ENCODE measurements at places on chromosomes 1 and 21.

GRCh38 chr1:161905269-161905884 is 118.3 kb downstream of the OLFML2B start:
- peak; percentile 28 for DNase-seq

DNA sequence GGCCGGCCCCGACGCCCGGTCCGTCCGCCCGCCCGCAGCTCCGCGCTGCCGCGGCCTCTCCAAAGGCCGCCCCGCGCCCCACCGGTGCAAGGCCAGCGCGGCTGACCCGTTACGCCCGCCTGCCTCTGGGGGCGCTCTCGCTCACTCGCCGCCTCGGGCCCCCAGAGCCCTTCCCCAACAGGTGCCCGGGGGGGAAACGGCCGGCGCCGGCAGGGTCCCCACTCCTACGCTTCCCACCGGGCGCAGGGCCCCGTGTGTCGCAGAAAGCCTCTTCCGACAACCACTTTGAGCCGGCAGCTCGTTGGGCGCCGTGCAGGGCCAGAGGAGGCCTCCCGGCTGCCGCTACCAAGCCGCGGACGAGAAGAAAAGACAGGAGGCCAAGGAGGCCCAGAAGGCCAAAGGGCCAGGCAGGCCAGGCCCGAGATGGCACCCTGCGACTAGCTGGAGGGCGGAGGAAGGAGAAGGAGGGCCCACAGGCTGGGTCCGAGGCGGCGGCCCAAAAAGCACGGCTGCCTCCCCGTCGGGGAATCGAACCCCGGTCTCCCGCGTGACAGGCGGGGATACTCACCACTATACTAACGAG is 64.9 kb upstream of the FCGR2A start:
- DNase-seq: peak; percentile 29

- DNase-seq: no peak
Observed at GRCh38 chr1:157485793-157486192, 66.5 kb downstream of the FCRL5 start.

DNA sequence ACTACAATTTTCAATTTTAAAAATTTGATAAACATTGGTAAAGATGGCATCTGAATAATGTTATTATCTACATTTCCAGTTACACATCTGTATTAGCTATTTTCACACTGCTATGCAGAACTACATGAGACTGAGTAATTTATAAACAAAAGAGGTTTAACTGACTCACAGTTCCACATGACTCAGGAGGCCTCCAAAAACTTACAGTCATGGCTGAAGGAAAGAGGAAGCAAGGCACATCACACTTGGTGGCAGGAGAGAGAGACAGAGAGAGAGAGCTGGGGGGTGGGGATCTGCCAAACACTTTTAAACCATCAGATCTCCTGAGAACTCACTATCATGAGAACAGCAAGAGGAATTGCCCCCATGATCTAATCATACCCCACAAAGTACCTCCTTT is 850.0 kb downstream of the LTN1 start:
- peak; percentile 10 for DNase-seq

DNA sequence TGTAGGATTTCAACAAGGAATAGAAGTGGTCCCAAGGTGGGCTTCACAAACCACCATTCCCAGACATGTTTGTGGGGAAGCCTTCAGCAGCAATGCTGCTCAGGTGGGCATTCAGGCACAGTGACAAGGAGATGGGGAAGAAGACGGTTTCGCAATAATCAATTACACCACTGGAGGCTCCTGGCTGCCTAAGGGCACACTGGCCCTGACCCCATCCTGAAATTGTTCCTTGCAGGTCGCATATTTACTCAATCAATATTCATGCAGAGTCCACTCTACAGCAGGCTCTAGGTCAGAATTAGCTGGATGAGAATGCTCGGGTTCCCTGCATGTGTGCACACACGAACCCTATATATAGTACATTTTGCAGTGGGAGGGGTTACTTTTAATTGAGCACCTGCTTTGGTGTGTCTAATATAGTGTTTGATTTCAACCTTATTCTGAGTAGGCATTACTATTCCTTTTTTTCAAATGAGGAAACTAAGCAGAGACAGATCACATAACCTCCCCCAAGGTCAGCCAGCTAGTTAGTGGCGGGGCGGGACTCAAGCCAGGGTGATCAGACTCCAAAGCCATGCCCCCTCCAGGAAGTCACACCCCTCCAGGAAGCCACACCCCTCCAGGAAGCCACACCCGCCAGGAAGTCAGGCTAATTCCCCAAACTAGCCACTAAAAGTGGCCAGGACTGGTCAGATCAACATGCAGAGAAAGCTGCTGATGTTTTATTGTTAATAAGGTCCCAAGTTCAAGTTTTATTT is 106.5 kb downstream of the HLCS start:
- DNase-seq: peak; percentile 36

DNA sequence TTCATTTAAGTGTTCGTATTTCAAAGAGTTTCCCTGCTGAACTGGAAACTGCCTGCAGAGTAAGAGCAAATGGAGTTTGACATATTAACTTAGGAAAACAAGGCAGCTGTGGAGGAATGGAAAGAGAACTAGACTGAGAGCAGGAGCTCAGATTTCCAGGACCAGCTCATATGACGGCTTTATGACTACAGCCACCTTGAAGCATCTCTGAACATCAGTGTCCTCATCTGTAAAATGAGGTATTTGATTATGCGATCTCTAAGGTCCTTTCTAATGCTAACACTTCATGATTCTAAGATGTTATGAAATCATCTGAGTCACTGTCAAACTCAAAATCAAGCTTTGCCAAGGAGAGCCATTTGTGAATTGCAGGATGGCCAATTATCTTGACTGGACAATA is 112.3 kb downstream of the PRRX1 start:
- DNase-seq: no peak

DNA sequence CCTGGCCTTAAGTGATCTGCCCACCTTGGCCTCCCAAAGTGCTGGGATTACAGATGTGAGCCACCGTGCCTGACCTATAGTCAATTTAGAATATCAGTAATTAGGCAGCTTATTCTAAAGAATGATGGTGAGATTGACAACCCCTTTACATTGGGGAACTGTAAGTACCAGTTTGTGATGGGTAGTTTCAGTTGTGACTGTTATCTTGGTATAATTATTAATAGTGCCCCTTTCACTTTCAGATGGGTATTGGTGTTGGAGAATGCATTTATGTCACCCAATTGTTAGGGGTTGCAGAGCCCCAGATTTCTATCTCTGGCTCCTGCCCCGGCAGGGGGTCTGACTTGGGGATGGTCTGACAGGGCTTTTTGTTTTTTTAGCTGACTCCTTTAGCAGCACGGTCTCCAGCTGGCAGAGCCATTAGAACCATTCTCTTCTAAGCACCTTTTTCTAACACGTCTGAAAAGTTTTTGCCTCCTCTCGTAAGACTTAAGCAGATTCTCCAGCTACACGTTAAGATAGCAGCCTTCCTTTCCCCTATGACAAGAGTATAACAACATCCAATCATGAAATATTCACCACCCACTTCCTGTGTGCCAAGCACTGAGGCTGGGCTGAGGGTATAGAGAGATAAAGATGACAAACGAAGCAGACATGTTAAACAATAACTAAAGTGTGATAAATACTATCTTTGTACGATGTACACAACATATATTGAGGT is 157.8 kb downstream of the SDCCAG8 start:
- peak; percentile 8 for DNase-seq

- DNase-seq: no peak
Observed at GRCh38 chr21:43985690-43986251, 26.3 kb upstream of the TRAPPC10 start.

- no peak for DNase-seq
Observed at GRCh38 chr21:41479686-41480085, 28.3 kb downstream of the TMPRSS2 start.

DNA sequence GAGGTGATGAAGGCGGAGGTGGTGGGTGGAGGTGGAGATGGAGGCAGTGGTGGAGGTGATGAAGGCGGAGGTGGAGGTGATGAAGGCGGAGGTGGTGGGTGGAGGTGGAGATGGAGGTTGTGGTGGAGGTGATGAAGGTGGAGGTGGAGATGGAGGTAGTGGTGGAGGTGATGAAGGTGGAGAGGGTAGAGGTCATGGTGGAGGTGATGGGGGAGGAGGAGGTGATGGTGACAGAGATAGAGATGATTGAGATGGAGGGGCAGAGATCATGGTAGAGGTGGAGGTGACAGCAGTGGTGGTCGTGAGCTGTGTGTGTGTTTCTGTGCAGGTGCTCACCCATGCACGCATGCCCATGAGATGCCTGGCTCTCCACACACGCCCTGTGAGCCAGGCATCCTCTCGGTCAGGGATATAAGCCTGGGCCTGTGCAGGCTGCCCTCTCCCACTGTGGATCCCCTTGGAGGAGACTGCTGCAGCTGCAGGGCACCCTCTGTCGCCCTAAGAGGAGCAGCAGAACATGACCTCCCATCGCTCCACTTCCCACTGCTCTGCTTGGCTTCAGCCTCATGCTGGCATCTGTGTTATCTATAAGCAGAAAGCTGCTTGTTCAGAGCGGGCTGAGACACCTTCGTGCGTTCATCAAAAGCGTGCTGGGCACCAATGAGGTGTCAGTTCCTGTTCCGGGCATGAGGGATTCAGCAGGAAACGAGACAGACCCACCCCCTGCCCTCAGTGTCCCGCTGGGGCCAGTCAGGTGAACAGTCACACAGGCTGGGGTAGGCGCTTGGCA is 20.5 kb upstream of the NPHP4 start:
- DNase-seq: peak; percentile 10

DNA sequence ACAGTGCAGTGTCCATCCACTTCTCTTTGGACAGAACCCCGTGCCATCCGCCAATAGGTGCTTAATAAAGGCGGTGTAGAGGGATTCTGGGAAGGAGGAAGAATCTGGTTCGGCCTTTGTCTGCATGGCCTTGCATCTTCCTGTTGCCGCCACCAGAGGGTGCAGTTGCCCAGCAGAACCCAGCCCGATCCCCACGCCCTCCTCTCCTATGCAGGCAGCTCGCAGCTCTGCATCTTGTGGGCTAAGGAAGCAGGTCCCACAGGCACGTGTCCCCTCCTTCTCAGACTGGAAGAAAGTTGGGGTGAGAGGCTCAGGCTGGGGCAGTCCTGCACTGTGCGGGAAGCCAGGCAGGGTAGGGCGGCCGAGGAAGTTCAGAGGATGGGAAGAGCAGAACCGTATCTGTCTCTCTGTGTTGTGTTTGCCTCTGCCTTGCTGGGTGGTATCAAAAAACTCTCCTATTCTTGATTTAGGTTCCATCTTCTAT is 20.8 kb downstream of the NAV1 start:
- DNase-seq: peak; percentile 51

- DNase-seq: no peak
Observed at GRCh38 chr1:241902391-241903065, 54.5 kb downstream of the EXO1 start.

DNA sequence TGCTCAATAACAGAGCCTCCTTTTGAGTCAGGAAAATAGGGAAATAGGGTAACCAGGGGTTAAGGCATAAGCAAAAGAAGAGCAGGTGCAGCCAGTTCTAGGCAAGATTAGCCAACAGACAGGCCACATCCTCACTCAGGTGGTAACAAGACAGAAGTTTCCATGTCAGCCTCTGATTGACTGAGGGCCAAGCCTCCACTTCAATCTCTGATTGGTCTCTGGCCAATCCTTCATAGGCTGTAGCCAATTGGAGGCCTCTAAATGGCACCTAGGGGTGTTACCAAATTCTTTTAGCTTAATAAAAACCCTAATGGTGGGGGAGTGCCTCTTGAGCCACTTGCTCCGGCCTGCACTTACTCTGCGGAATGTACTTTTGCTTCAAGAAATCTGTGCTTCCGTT is 37.2 kb downstream of the LACTBL1 start:
- no peak for DNase-seq

DNA sequence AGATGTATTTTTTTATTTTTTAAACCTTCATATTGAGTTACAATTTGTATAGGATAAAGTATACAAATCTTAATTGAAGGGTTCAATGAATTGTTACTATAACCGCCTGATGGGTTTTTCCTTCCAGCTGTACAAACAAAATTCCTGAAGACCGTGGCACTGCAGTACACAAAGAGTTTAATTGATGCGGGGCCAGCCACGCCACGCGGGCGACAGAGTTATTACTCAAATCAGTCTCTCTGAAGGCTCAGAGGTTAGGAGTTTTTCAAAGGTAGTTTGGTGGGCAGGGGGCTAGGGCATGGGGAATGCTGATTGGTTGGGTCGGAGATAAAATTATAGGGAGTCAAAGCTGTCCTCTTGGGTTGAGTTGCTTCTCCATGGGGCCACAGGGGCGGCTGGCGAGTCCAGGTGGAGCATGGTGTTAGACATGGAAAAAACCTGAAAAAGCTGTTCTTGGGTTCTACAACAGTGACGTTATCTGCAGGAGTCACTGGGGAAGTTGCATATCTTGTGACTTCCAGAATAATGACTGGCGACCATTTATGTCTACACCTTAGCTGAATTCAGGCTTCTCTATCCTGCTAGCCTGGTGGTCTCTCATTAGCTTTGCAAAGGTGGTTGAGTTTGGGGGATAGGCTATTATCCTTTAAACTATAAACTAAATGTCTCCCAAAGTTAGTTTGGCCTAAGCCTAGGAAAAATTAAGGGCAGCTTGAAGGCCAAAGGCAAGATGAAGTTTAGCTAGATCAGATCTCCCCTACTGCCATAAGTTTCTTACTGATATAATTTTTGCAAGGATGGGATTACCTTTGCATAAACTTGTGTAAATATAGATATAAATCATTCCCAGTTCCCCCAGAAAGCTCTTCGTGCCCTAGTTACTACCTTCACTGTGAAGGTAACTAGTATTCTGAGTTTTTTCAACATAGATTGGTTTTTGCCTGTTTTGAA is 13.0 kb upstream of the TMEM9 start:
- no peak for DNase-seq

GRCh38 chr1:161046605-161047228 is 940 bp upstream of the USF1 start:
- DNase-seq: peak; percentile 37

DNA sequence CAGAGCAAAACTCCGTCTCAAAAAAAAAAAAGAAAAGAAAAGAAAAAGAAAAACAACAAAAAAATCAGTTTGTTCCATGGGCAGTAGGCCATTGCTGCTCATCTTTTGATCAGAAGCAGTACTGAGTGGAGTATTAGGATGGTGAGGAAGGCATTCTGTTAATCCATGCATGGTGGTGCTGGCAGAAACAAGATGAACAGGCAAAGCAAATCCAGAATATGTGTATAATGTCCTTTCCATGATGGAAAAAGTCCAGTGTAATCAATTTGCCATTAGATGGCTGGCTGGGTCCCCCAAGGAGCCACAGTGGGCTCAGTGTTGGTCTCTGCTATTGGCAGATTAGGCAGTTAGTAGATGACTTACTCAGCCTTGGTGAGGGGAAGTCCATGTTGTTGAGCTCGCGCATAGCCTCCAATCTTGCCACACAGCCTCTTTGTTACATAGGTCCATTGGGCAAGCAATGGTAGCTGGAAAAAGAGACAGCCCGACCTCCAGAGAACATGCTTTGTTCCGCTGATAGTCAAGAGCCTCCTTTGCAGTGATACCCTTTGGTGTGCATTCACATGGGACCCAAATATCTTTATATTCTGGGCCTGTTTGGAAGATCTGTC is 23.3 kb downstream of the H3-3A start:
- no peak for DNase-seq

GRCh38 chr1:230348386-230349019 is 77.6 kb downstream of the PGBD5 start:
- DNase-seq: no peak

Measured in CD4-positive, alpha-beta T cell treated with Interleukin-4 for 4 hours (primary cell).